Cardiac muscle cell (in vitro differentiated cells and primary cell): ENCODE measurements at places on chromosomes 4 and X.
A peak's percentile ranks its signal among the peaks of the same experiment; 100 is the strongest.

DNA sequence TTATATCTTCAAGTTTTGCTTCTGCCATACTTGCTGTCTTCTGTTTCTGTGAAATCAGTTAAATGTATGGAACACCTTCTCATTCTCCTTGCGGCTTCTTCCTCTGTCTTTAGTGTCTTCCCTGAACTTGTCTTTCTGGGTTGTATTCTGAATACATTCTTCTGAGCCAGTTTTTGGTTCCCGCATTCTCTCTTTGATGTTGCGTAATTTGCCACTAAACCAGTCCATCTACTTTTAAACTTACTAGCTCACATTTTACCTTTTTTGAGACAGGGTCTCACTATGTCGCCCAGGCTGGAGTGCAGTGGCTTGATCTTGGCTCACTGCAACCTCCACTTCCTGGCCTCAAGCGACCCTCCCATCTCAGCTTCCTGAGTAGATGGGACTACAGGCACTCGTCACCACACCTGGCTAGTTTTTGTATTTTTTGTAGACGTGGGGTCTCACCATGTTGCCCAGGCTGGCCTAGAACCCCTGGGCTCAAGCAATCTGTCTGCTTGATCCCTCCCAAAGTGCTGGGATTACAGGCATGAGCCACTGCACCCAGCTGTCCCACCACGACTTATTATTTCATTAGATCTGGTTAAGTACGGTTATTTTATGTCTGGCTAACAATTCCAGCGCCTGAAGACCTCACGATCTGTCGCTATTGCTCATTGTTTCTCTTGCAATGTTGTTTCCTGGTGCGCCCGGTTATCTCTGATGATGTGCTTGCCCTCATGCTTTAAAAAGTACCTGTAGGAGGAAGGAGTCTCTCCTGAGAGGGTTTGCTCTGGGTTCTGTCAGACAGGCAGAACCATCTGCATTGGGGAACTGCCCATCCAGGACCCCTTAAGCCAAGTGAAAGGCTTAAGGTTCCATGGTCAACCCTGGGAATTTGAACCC is 9.8 kb upstream of the FAM3A start:
- no peak for DNase-seq

- peak; percentile 12 for DNase-seq
Observed at GRCh38 chrX:56812515-56813105, 83.6 kb downstream of the NBDY start.

GRCh38 chr4:180521181-180521580 is 1722.0 kb upstream of the TENM3 start:
- no peak for DNase-seq

GRCh38 chrX:27675493-27675892 is 85.3 kb downstream of the DCAF8L2 start:
- DNase-seq, result no peak

DNA sequence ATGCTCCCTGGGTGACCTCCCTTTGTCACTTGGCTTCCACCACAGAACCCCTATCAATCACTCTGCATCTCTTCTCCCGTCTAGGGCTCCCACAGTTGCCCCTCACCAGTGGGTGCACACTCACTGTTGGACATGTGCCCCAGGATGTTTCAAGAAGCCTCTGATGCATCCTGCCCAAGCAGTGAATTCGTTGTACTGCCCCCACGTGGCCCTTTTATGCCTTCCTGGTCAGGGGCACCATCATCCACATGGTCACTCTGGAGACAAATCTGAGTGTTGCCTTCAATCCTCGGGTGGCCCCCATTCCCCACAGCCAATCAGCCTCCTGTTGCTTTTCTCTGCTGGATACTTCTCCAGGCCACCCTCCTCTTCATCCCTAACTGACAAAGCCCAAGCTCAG is 12.2 kb downstream of the ITIH6 start:
- peak; percentile 24 for DNase-seq
